ENCODE measurements at places on chromosomes 2 and 18.

- no peak for DNase-seq
These were observed 54.2 kb downstream of the DTNB start for GRCh38 chr2:25619185-25619584.

DNA sequence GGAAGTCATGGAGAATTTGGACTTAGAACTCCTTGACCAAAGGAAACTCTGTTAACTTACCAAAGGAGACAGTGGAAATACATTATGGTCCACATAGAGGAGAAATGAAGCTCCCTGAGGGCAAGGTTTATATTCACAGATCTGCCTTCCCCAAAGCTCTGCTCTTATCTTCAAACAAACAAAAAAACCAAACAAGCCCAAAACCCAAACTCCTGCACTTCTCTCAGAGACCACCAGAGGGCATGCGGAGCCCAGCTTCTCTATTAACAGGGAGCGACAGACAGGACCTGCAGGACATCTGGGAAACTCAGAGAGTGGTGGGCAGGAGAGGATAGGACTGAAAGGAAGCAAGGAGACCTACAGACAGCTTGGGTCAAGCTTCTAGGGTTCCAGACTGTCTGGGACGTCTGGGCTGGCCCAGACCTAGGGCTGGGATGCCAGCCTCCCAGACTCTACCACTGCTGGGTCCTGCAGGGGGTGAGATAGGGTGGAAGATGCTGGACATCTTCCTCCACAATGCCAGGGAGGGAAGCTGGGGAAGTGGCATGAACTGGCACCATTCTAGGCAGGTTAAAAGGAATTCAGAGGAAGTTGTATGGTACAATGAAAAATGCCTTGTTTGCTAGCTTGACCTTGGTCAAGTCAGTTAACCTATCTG lies 4.0 kb upstream of the WNT10A start:
- DNase-seq, result peak; percentile 63

DNA sequence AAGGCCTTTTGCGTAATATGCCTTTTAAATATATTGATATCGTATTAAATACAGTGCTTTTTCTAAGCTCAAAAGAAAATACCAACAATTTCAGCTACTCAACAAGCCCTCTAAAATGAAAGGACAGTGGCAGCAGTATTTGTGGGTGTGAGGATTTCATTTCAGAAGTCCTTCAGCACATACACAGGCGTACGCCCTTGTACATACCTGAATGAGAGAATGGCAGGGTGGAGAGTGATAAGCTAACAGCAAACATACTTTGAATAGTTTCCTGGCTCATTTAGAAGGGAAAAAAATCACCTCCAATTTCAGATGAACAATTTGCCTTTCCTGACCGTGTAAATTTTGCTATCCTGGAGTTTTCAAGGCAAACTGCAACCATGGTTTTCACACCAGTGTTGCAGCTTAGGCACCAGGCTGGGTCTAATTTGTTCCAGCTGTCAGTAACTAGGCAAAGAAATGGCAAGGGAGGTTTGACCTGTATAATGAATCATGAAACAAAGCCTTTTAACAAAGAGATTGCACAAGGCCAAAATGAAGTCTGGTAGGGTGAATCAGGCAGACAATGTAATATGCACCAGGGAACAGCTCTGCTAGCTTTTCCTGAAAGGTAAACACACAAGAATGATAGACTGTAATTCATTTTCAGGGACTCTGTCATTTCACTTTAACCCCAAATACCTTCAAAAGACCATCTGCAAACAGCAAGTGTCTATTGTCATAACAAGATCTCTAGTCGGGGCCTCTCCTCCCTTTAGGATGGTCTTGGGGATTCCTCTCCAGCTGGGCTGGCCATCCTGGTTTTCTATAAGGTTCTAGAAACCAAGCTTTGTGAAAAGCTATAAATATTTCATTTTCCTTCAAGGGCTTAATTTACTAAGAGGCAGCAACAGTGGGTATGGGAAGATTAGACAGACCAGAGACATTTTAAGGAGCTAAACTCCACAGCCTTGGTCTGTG lies 11.5 kb downstream of the ANKRD29 start:
- DNase-seq, result peak; percentile 74

DNA sequence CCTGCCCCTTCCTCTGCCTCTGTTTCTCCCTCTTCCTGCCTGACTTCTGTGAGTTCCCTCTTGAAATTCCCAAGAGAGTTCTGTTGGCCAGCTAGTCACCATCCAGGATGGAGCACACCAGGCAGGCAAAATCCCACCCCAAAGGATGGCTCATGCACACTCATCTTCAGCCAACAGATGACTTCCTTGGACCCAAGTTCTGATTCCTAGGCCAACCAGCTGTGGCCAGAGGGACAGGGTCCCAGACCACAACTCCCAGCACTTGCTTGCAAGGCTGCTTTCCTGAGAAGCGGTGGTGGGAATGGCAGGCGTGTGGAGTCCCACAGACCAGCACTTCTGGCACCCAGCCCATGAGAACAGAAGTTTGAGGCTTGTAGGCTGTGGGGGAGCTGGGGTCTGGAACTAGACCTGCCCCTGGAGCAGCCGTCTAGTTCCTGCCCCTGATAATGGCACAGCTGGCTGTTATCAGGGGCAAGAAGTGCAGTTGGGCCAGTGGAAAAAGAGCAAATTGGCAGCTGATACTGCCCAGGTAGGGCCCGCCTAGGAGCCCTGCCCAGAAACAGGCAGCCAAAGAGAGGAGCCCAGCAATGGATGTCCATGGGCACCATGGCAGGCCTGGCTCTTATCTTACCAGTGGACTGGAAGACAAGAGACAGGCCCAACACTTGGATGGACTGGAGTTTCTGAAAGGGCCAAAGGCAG lies 56.7 kb downstream of the CYP26B1 start:
- DNase-seq, result no peak

GRCh38 chr2:26685341-26685740 lies 7.2 kb upstream of the KCNK3 start:
- DNase-seq, result no peak

DNA sequence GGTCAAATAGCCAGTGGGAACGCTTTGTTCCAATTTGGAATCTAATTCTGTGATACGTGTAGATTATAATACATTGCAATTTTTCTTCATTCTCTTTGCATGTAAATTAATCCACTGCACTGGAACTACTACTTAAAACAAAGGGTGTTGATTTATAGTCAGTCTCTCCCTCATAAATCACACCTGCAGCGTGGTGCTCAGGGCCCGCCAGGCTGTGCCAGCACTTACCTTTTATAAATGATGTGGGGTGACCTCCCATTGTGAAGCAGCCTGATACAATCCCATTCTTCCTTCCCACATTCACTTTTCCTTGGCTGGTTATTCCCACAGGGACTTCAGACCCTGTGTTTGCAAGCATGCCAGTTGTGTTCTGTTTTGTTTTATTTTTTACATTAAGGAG lies 302.3 kb upstream of the ID2 start:
- DNase-seq, result no peak

DNA sequence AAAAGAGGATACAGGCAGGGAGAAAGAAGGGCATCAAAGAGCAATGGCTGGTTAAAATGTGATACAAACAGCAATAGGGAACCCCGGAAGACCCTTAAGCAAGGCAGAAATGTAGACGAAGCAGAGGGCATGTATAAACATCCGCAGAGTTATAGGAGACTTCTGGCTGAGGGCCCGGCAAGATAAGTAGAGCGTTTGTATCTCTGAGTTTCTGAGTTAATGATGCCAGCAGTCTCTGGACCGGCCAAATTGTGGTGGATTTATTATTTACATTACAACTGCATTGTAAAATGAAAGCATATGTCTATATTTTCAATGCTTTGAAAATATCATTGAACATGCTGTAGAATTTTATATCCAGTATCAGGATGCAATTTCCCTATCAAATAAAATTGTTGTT lies 148.0 kb upstream of the KCTD1 start:
- DNase-seq, result no peak

DNA sequence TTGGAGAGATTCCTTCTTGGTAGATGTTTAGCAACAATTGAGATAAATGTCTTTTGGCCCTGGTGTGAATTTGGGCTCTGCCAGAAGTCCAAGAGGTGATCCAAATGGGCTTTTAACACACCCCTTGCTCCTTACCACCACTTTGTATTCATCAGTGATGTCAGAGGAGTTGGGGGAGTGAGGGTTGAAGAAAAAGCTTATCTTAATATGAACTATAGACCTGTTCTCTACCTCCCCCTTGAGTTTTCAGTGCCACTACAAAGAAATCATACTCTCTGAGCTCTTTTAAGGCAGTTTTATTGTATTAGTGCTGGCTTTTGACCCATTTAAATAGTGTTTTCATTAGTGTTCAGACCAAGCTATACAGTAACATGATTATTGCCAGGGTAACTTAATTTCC lies 229.1 kb downstream of the PHLPP1 start:
- peak; percentile 7 for DNase-seq

- no peak for DNase-seq
These were observed 114.9 kb upstream of the AGAP1 start for GRCh38 chr2:235378944-235379343.

GRCh38 chr2:42404676-42405075 lies 43.7 kb upstream of the COX7A2L start:
- no peak for DNase-seq

DNA sequence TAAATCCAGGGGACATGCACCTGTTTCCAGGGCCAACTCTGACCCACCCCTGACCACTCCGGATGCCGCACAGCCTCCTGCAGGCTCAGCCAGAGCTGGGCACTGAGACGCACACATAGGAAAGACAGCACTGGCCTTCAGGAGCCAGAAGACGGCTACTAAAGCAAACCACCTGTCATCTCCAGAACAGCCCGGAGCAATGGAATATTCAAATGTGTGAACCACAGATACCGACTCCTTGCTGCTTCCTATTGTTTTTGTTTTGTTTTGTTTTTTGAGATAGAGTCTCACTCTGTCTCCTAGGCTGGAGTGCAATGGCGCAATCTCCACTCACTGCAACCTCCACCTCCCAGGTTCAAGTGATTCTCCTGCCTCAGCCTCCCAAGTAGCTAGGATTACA lies 94.0 kb downstream of the LAMA1 start:
- no peak for DNase-seq

- no peak for DNase-seq
These were observed 1.2 kb upstream of the IMPA2 start for GRCh38 chr18:11980163-11980493.

DNA sequence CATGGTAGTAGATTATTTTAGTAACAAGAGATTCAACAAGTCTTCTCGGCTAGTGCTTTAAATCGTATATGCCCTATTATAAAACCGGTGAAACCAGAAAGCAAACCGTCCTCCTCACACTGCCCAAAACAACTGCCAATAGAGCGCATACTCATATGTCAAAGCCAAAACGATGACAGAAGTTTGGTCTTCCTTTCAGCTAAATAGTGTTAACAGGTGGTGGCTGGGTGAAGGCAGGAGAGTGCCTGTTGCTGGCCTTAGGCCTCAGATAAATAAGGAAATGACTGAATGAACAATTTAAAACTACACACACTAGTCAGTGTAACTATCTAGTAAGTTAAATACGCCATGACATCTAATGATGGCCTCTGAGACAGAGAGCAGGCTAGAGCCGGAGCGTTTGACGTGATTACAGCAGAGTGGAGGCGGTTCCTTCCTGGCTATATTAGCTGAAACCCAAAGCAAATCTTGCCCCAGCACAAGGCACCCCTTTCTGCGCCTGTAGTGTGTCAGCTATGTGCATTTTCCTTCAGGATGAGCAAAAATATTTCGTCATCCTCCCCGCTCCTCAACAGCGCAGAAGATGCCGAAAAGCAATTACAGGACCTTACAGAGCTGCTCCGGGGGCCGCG lies 1.6 kb downstream of the LONRF2 start:
- DNase-seq, result no peak

GRCh38 chr2:65204461-65205210 lies 23.0 kb upstream of the ACTR2 start:
- peak; percentile 12 for DNase-seq

DNA sequence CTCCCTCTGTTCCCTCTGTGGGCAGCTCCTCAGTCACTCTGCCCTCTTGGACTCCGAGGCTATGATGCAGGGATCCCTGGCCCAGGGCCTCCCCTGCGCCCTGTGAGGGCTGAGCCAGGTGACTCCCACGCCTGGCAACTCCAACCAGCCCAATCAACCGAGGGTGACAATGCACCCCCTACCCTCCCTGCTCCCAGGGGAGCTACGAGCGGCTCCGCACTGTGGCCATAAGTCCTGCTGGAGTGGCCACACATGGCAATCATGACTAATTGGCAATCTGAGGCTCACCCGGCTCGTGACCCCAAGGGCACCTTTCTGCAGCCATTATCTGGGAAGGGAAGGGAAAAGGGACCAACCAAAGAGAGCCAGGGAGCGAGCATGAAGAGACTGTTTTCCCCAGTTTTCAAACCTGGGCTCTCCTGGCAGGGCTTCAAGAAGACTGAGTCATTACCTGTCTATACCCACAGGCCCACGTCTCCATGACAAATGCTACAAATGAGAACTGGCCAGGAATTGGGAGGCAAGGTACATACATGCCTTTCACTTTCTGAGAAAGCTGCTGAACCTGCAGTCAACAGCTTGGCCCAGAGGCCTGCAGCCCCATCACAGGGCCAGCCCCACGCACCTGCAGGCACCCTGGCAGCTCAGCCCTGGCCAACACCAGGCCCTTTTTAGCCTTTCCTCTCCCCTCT lies 45.1 kb downstream of the RPL31 start:
- DNase-seq, result no peak

DNA sequence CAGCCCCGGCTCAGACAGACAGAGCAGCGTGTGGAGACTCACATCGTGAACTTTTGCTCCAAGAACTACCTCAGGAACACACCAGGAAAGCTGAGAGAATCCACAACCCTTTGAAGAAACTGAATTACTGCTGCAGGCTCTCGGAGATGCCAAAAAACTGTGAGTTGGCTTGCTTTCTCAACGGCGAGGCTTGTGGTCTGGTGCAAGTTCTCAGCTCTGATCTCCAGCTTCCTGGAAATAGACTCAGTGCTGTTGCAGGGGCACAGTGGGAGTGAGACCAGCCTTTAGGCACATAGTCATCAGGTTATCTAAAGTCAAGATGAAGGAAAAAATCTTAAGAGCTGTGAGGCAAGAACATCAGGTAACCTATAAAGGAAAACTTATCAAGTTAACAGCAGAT lies 273.7 kb upstream of the LRATD1 start:
- no peak for DNase-seq

- DNase-seq, result peak; percentile 89
These were observed at the start of the genes CEP76 and PSMG2 for GRCh38 chr18:12702221-12703095. Gene CEP76, minus strand, starts transcription at chr18:12702723. Its CDS starts 175 bp downstream, at chr18:12702548. Gene PSMG2, plus strand, starts transcription at chr18:12703042. Its CDS starts 66 bp downstream, at chr18:12703108.

GRCh38 chr18:8252371-8252770 lies 356.9 kb upstream of the RAB12 start:
- no peak for DNase-seq

GRCh38 chr18:63031375-63031774 lies 288.2 kb downstream of the BCL2 start:
- no peak for DNase-seq

- DNase-seq, result no peak
These were observed 12.3 kb downstream of the CROCC2 start for GRCh38 chr2:240918258-240919091.
